Hindlimb muscle (tissue), 1 donor: ENCODE measurements at places on chromosomes 1 and 21. TPM values are rescaled to one million over a fixed set of nuclear protein-coding genes. Genes with fewer than 3 reads are reported as not detected.

GRCh38 chr1:62294261-62294660 is 25.0 kb downstream of the KANK4 start:
- no peak for DNase-seq

DNA sequence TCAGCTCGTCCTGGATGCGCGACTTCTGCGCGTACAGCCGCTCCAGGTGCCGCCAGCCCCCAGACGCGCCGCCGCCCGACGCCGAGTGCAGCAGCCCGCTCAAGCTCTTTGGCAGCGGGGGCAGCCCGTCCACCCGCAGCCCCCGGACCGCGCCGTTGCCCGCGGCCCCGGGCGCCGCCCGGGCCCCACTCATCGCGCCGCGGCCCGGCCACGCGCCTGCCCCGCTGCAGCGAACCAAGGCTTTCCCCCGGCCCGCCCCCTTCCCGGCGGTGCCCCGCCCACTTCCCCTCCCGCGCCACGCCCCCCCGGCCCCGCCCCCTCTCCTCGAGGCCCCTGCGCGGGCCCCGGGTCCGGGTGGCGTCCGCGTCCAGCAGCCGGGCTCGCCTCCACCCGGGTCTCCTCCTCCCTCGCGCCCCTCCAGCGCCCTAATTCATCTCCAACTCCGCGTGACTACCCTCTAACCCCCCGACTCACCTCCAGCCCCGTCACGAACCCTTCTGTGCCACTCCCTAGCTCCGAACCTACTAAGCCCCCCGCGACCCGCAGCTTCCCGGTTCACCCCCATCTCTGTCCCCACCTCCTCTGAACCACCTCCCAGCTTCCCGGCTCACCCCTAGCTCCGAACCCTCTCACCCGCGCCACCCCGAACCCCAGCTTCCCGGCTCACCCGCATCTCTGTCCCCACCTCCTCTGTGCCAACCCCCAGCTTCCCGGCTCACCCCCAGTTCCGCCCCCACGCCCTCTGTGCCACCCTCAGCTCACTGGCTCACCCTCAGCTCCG is at the start of gene FAM89A:
FAM89A (minus strand) TSS at position 236 of the 781 bp plus-strand sequence; CDS start at position 193, 43 bp downstream.
- peak; percentile 47 for DNase-seq

- no peak for DNase-seq
Observed at GRCh38 chr1:168921629-168922028, 184.9 kb upstream of the ATP1B1 start.

- DNase-seq = no peak
Observed at GRCh38 chr1:59055908-59056719, 240.8 kb upstream of the FGGY start.

The CHODL gene
- 89.6 TPM for polyA plus RNA-seq

The RGS13 gene
- 0.15 TPM for polyA plus RNA-seq

The TMEM269 gene
- 0.79 TPM for polyA plus RNA-seq

The ZBTB8A gene
- polyA plus RNA-seq = 10.5 TPM

The TSPAN2 gene
- polyA plus RNA-seq = 9.4 TPM
